Activated CD4-positive, alpha-beta T cell treated with anti-CD3 and anti-CD28 coated beads, Interleukin-2, amount 10 ng/mL, durations not matched to agents 7 days and 5 days (primary cell): ENCODE measurements at places on chromosomes 2 and 18.

- peak; percentile 86 for DNase-seq
Observed at GRCh38 chr18:63161761-63162195, 157.8 kb downstream of the BCL2 start.

- no peak for DNase-seq
Observed at GRCh38 chr18:65852273-65852672, 101.5 kb downstream of the CDH7 start.

DNA sequence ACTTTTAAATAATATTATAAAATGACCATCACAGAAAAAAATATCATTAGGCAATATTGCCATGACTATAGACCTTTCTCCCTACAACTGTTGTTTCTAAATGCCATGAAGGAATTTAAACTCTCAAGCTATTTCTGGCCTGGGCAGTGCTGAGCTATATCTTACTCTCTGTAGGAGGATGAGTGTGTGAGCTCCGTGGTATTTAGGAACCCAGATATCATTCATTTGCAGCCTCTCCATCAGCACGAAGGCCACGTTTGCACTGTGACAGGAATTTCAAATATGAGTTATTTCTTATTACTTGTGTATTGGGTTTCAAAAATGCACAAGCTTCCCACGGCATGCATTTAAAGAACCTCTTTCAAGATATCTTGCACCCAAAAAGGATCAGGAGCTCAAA, 35.0 kb upstream of the SOX11 start:
- no peak for DNase-seq

DNA sequence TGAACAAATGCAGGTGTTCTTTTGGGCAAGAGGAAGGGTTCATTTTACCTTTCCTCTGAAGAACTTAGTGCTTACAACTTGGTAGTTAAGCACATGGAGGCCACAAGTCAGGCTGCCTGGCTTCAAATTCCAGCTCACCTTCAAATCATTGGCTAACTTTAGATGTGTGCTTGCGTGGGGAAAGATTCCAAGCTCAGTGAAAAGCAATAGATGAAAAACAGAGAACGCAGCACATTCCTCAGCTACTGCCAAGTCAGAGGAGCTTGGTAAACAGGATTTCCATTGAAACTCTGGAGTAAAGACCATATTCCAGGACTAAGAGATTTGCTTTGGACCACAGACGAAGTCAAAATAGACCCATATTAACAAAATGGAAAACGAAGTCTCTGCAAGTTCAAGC, 96.3 kb upstream of the ASB18 start:
- DNase-seq, result no peak
